Hematopoietic multipotent progenitor cell treated with erythropoietin and hydrocortisone succinate and interleukin-3 and kit ligand, for 15 days (in vitro differentiated cells): ENCODE measurements at places on chromosomes 7 and 10.

GRCh38 chr10:30027057-30028005, 32.1 kb downstream of the JCAD start:
- DNase-seq: peak; percentile 20

DNA sequence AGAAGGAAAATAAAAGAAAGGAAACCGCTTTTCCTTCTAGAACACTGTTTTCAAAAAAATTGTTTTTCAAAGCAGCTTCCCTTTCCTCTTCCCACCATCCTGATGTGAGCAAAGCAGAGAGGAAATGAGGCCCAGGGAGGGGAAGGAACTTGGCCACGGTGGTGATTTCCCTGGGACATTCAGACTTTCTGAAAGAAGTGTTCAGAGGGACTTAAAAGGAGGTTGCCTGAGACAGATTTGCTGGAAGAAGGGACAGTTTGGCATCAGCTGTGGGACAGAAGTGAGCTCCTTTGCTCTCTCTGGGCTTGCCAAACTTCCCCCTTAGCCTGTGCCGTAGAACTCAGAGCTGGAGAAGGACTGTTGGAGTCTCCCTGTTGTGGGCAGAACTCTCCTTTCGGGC, 30.3 kb downstream of the ADCYAP1R1 start:
- no peak for DNase-seq

GRCh38 chr10:51047857-51048256, 26.4 kb upstream of the PRKG1 start:
- no peak for DNase-seq

DNA sequence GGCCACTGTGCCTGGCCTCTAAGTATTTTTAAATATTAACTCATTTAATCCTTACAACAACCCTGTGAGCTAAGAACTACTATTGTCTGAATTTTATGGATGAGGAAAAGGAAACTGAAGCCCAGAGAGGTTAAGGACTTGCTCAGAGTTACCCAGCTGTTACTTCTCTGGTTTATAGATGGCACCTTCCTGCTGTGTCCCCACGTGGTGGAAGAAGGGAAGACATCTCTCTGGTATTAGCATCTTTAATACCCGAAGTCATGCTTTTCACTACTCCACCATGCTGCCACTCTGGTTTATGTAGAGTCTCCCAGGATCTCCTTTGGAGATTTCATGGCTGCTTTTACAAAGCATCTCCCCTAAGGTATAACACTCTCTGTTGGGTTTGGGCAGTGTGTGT, 105.5 kb upstream of the MKLN1 start:
- no peak for DNase-seq

- no peak for DNase-seq
Measured at GRCh38 chr10:77539147-77539935, 98.3 kb downstream of the KCNMA1 start.

DNA sequence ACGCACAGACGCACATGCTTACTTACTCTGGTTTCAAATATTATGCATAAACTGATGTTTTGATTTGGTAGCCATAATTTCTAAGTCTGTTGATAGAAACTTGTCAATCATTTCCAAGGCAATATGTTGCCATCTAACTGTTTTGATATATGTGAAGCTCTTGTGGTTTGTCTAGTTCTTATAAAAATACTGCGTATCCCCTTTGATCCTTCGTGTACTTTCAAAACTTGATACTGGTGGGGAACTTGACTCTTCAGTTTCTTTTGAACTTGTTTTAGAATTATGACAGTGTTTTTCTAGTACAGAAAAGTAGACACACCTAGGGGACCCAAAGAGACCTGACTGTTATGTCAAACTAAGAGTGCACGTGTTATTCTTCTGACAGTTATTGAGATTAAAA, 708.0 kb downstream of the LRMDA start:
- DNase-seq: no peak

- DNase-seq: peak; percentile 53
Measured at GRCh38 chr10:123007558-123008354, 839 bp downstream of the IKZF5 start.

- no peak for DNase-seq
Measured at GRCh38 chr7:124690840-124691239, 74.8 kb downstream of the GPR37 start.

- DNase-seq: no peak
Measured at GRCh38 chr10:14660831-14661230, 113.9 kb downstream of the FAM107B start.
